ENCODE measurements at places on chromosomes 7 and 10. TPM values are rescaled to one million over a fixed set of nuclear protein-coding genes. Genes with fewer than 3 reads are reported as not detected.

DNA sequence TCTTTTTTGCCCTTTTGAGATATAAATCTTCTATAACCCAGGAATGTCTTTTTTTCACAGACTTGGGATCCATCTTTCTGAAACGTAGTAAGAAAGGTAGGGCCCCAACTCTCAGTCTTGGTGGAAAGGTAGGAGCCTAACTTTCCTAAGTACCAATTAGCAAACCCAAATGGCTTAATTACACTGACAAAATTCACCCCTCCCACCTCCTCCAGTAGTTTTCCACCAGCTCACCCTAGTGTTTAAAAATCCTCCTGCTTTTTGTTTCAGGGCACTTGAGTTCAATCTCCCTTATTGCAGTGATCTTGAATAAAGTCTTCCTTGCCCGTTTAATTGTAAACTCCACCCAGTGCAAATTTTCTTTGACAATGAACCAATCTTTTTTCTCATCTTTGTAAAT, 600.0 kb downstream of the PHTF2 start:
- no peak for DNase-seq

The FFAR4 gene
- total RNA-seq, result not detected

GRCh38 chr7:30845426-30846135, 66.1 kb upstream of the AQP1 start:
- DNase-seq, result no peak

- DNase-seq, result peak; percentile 72
Measured at GRCh38 chr7:36390199-36391090, 783 bp downstream of the ANLN start.

- no peak for DNase-seq
Measured at GRCh38 chr7:66537380-66537779, 91.3 kb upstream of the KCTD7 start.

- no peak for DNase-seq
Measured at GRCh38 chr7:71636329-71636728, 504.4 kb downstream of the GALNT17 start.

GRCh38 chr10:79266543-79267312, 80.5 kb upstream of the PPIF start:
- DNase-seq, result no peak

- DNase-seq, result no peak
Measured at GRCh38 chr10:14753441-14753840, 21.3 kb downstream of the FAM107B start.

The SKIDA1 gene
- 0.35 TPM for total RNA-seq

The PDGFA gene
- 11.6 TPM for total RNA-seq

The ANKRD2 gene
- not detected for total RNA-seq

- peak; percentile 60 for DNase-seq
Measured at GRCh38 chr10:93893646-93894515, at the start of gene SLC35G1. Gene SLC35G1 (plus strand): TSS chr10:93893978. CDS start chr10:93894034, 56 bp downstream.

GRCh38 chr7:132464740-132465139, 111.5 kb downstream of the PLXNA4 start:
- DNase-seq, result no peak

The MMP21 gene
- not detected for total RNA-seq

DNA sequence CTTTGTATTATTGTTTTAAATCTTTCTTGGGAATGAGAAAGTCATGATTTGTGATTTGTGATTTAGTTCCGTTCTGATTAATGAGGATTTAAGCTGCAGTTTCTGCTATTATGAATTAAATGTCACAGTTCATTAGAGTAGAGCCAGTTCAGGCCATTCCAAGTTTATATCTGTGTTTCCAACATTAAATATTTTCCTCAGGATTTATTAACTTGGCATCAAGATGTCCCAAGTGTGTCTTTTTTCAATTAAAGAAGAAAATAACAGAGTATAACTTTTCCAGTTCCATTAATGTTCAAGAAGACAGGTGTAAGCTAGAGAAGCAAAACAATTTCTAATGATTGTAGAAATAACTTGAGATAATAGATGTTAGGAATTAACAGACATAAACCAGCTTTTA, 1183.2 kb upstream of the CELF2 start:
- no peak for DNase-seq

DNA sequence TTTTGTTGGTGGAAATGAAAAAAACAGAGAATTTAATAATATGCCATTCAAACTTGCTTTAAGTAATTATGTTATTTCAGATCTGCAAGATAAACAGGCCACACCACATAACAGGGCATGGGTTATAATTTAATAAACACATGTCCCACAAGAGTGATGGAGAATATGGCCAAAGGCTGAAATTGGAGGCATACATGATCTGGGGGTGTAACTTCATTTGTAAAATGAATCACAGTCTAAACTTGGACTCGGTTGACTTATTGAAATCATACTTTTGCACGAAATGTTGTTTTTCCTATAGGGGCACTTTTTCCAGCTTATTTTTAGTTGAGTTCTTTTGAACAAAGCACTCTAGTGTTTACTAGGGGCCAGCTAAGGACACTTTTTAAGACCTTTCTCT, 151.6 kb downstream of the TMEM26 start:
- DNase-seq, result no peak

GRCh38 chr10:17214971-17215781, 12.9 kb upstream of the VIM start:
- DNase-seq, result no peak

The SPDYE8 gene
- total RNA-seq, result not detected

DNA sequence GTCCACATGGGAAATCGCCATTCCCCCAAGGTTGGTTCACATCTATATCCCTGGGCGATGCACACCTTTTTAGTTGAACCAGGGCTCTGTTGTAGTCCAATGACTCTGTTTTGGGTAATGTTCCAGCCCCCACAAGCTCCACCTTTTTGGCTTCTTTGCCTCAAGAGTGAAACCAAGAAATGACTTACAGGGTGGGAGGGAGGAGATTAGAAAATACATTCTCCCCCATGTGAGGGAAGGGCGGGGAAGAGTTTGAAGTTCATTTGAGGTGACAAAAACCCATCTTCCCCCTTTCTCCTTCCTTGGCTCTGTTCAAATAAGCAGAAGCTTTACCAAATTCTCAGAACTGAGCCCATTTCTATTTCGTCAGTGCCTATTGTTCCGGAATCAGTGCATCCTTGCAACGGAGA, 82.8 kb downstream of the GATA3 start:
- DNase-seq, result peak; percentile 15

DNA sequence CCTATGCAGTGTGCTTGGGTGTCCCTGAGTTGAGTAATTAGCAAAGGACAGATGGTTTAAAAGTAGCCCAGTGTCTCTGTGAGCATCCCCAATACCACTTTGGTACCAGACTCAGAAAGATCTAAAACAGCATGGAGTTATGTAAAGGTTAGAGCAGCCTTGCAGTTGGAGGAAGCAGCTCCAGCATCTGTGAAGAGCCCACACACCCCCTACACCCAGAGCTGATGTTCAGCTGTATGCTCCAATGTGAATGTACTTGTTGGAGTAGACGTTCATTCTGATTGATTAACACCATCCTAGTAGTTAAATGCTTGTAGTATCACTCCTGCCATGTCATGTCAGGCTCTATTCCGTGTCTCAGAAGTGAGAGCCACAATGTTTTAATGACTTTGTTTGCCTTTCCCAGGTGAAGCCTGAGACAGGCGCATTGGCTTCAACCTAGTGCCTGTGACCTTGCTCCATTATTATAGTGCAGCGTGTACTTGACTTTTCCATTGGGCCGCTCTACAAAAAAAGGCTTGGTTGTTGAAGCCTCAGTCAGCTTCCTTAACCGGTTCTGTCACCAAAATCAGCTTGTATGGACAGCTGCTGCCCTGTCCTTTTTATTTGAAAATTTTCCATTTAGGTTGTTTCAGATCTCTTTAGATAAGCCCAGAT, 154.2 kb downstream of the LCOR start:
- DNase-seq, result no peak

DNA sequence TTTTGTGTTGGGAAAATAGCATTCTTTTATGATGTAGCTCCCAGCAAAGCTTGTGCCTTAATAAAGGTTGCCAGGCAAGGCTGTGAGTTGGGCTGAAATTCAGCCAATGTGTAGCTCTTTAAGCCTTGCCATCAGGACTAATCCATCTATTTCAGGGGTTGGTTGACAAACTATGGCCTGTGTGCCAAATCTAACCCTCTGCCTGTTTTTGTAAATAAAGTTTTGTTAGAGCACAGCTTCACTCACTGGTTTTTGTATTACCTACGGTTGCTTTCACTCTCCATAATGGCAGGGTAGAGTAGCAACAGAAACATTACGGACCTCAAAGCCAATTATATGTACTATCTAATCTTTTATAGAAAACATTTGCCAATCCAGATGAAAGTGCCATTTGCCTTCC, 638.1 kb upstream of the POT1 start:
- DNase-seq, result no peak

The GIMAP5 gene
- total RNA-seq, result 70.4 TPM

GRCh38 chr7:18861514-18862118, 255.8 kb downstream of the TWIST1 start:
- no peak for DNase-seq

The SPDYE18 gene
- total RNA-seq, result not detected

DNA sequence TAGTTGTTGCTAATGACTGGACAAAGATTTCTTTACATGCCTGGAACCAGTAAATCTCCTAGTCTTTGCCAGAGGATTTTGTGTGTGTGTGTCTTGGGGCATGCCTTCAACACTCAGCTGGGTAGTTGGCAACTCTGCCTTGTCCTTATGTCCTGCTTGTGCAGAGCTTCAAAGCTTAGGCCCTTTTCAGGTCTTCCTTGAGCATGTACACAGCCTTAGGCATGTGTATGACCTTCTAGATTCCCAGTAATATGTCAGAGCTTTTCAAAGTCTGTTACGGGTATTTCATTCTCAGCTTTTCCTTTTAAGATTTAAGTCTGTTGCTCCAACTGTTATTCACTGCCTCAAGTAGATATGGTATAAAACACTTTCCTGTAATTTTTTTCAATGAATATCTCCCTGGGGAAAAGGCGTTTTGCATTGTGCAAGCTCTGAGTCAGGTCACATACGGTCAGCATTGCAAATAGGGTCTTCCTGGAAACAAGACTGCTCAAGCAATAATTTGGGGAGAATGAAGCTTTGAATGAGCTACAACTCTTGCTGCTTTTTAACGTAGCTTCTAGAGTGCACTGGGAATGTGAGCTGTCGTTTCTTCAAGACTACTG, 25.5 kb downstream of the SHOC2 start:
- DNase-seq, result no peak

DNA sequence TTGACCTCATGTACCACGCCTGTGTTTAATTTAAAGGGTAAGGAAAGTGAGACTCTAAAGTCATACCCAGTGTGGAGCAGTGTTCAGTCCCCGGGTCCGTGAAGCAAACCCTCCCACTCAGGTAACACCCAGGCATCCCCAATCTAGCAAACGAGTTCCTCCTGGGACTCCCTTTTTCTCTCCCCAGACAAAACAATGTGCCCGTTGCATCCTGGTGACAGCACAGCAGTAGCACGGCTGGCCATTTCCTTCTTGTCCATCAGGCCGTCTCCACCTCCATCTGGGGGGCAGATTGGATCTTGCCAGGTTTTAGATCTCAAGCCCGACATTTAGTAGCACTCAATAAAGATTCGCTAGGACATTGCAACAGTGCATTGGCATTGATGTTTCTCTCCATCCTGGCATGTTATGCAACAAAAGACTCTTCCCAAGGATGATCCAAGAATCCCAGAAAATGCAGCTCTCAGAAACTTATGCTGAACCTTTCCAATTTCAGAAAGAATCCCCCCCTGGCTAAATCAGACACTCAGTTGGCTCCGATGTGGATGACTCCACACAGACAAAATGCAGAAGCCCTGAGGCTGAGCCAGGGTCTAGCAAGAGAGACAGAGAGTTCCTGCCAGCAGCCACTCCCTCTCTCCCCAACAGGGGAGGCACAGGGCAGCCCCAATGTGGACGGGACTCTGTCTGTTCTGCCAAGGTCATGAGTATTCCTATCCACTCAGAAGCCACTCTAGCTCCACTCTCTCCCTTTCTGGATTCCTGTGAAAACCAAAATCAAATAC, 274.5 kb upstream of the MGMT start:
- no peak for DNase-seq

- peak; percentile 43 for DNase-seq
Measured at GRCh38 chr7:44565097-44565794, 8.5 kb downstream of the DDX56 start.

DNA sequence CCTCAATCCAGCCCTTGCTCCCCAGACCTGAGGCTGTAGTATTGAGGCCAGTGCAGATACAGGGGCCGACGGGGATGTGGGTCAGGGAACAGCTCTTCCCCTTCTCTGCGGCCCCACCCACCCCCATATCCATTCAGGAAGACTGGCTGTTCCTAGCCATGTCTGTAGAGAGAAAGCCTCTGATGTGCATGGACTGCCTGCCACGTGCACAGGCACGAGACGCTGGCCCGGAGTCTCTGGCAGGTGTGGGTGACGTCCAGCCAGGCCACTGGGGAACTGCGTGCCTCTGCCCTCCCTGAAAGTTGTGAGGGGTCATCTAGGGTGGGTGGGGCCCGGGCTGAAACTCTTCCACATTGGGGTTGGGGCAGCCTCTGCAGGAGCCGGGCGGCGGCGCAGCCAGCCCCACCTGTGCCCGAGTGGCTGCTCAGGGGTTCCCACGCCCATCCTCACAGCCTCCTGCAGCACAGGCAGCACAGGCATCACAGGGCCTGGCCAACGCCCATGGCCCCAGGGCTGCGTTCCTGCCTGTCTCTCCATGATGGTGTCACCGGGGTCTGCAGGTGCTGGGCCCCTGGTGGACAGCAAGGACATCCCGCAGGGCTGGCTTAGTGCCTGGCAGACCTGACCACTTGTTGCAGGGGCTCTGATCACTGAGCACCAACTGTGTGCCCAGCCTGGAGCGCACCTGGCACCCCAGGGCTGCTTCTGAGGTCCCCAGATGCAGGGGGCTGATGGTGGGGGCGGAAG, 27.5 kb downstream of the MICALL2 start:
- no peak for DNase-seq

- DNase-seq, result no peak
Measured at GRCh38 chr7:97026715-97027426, 2.2 kb upstream of the DLX5 start.

GRCh38 chr7:110975486-110975885, 115.4 kb upstream of the LRRN3 start:
- no peak for DNase-seq

GRCh38 chr10:52020173-52020572, 293.9 kb upstream of the DKK1 start:
- no peak for DNase-seq

The SLC13A1 gene
- total RNA-seq, result not detected

- no peak for DNase-seq
Measured at GRCh38 chr7:11021468-11021867, 47.8 kb downstream of the PHF14 start.

GRCh38 chr7:7705318-7705717, 13.1 kb downstream of the RPA3 start:
- no peak for DNase-seq

The TMEM140 gene
- total RNA-seq, result 7.0 TPM

The NKX2-3 gene
- total RNA-seq, result not detected

Data from CD8-positive, alpha-beta memory T cell (primary cell).